ENCODE measurements at places on chromosomes 13 and 19.

DNA sequence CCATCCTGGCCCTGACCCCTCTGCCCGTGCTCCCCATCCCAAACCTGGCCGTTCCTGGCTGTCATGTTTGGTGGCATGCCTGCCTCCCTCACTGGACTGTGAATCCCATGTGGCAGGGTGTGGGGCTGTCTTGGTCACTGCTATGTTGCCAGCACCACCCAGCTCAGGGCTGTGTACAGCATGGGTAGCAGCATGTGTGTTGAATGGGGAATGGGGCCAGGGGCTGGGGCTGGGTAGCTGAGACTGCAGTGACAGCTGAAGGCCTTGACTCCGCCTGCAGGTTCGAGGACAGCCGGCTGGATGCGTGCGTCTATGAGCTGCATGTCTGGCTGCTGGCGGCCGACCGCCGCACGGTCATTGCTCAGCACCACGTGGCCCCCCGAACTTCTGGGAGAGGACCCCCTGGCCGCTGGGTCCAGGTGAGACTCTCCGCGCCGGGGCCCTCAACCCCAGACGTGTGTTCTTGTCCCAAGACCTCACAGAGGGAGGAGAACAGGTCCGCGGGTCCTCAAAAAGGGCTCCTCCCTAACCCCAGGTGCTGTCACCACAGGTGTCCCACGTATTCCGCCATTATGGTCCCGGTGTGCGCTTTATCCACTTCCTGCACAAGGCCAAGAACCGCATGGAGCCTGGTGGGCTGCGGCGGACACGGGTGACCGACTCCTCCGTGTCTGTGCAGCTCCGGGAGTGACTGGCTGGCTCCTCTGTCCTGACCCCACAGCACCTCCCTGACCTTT is 3.5 kb downstream of the NCCRP1 start:
- DNase-seq: no peak

GRCh38 chr19:23101241-23101640 is 15.6 kb upstream of the ZNF730 start:
- no peak for DNase-seq

DNA sequence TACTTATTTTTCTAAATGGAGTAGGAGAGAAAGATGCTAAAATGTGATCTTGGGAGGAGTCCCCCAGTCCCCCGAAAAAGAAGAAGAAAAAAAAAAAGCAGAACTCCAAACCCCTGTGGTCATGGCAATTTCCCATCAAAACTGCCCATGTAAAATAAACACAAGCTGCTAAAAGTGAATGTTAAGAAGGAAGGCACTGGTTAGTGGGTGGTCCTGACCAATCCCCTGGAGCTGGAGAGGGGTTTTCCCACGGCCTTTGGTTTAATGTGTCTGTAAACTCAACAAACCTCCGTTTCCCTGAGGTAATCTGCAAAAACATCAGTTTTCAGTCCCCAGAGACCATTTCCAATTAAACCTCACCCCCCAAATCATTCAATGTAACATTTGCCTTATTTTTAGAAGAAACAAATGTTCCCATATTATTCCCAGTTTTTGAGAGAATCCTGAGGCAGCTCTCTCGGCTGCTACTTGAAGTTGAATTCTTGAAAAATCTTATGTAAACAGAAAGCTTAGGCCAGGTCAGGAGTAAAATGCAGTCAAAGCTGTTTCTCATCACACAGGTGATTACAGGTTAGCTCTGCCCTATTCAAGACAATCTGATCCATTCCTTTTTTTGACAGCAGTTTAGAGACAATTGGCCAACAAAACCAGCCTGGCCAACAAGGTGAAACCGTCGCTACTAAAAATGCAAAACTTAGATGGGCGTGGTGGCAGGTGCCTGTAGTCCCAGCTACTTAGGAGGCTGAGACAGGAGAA is 17.0 kb downstream of the RAB3D start:
- no peak for DNase-seq

DNA sequence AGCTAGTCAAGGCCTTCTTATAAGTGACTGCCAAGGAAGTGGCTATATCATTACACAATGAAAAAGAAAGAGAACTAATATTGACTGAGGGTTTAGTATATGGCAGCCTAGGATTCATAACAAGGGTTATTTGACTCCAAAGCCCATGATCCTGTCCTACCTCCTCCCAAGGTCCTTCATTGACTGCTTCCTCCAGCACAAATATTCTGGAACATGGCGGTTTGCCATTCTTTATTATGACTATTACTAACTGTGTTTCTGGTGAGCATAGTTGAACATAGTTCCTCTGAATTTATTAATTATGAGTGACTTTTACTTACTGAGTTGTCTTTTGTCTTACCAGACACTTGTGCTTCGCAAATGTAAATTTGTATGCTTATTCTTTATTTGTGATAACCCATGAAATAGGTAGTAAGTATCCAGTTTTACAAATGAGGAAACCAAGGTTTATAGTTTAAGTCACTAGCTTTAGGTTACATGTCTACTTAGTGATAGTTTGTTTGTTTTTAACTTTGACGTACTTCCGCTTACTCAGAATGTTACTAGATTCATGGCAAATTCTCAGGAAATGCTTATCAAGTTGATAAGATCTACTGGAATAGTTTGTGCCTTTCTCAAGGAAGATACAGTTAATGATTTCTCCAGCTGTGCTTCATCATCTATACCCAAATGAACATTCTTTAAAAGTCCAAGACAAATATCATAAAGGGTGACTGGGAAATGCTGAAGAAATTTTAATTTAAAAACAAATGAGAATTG is 15.5 kb upstream of the DCLK1 start:
- no peak for DNase-seq

- DNase-seq: no peak
Measured at GRCh38 chr19:6056801-6057650, 53.3 kb downstream of the RFX2 start.

DNA sequence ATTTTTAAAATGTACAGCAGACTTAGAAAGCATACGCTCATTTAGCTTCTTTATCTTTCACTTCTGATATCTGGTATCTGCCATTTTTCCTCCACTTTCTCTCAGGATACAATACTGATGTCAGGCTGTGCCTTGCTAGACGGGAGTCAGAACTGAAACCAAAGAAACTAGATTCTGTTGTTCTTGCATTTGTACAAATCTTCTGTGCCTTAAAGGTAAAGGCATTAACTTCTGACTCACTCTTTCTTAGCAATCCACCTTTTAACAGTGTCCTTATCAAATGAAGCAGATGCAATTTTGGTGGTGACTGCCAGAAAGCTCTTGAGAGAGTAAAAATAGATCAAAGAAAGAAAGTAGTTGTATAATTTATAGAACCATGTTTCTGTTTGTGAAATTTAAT is 370.4 kb downstream of the PCDH20 start:
- no peak for DNase-seq

- DNase-seq: no peak
Measured at GRCh38 chr13:42544246-42544926, 29.6 kb upstream of the TNFSF11 start.

DNA sequence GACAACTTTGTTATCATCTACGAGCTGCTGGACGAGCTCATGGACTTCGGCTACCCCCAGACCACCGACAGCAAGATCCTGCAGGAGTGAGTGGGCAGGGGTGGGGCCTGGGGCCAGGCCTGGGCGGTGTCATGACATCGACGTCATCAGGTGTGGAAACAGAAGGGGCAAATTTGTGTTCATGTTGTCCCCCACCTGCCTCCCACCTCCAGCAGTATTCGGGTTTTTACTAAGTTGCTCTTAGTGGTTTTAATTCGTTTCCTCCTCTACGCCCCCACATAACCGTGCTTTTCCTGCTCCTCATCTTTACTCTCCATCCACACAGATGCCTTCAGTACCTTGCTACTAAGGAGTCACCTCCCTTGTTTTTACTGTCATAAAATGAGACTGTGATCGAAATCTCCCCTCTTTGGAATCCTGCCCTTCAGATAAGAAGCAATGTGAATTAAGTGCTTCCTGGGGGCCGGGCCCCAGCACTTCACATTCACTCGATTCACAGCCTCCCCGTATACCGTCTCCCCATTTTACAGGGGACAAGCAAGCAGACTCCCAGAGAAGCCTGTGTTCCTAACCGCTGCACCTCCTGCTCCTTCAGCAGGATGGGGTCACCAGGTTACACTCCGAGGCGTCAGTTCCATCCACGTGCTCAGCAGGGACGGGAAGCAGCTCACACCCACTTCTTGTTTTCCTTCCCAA is 10.5 kb downstream of the AP1M1 start:
- no peak for DNase-seq

GRCh38 chr13:42803563-42804204 is 22.3 kb downstream of the FAM216B start:
- DNase-seq: no peak

DNA sequence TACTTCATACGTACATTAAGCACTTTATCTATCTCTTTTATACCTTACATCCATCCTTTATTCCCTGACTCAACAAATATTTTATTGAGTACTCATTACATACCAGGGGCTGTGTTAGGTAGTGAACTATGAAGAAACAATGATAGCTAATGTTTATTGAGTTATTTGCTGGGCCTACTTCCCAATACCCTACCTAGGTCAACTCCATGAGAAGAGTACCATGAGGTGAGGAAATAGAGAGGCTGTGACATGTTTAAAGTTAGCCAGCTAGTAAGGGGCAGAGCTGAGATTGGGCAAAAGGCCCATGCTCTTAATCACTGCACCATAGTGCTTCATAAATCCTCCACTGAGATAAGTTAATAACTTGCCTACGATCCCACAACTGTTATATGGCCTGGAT is 79.9 kb downstream of the FREM2 start:
- DNase-seq: no peak

GRCh38 chr13:67258482-67258881 is 28.3 kb upstream of the PCDH9 start:
- DNase-seq: no peak

DNA sequence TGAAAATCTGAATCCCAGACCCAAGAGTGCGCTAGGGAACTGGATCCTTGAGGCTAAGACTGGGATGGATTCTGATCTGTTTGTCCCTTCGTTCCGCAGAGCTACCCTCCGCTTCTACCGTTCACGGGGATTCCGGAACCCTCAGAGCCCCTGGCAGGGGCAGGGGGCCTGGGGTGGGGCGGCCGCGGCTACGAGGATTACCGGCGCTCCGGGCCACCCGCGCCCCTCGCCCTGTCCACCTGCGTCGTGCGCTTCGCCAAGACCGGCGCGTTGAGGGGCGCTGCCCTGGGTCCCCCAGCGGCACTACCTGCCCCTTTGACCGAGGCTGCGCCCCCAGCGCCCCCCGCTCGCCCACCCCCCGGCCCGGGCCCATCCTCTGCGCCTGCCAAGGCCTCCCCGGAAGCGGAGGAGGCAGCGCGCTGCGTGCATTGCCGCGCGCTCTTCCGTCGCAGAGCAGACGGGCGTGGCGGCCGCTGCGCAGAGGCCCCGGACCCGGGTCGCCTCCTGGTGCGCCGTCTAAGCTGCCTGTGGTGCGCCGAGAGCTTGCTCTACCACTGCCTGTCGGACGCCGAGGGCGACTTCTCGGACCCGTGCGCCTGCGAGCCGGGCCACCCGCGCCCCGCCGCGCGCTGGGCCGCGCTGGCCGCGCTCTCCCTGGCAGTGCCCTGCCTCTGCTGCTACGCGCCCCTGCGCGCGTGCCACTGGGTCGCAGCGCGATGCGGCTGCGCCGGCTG is 7.1 kb downstream of the SPRED3 start:
- DNase-seq: no peak

DNA sequence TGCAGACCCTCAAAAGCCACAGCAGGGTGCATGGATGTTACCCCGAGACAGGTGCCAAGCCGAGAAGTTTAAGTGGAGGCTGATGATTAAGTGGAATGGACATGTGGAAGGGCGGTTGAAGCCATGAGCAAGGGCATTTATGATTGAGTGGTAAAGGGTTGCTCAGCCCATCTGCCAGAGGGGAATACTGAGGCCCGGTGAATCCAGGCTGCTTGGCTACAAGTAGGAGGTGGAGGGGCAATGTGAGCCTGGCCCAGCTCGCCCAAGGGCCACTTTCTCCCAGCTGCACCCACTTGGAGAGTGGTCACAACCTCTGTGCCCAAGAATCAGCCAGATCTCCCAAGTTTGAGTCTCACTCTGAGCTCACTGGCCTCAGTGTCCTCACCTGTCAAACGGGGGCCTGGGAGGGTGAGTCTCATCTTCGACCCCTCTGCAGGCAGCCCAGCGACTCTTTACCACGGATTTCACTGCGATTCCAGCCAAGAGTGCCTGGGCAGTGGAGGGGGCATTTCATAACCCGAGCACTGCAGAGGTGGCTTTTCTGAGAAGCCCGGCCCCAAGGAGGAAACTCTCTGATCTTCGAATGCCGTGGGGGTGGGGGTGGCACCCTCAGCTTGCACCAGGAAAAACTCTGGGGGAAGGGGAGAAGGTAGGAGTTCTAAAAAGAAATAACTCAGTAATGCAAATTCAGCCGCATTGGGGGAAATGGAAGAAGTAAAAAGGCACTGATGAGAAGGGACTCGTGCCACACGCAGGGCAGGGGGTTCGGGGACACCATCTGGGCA is 62.9 kb upstream of the KLF2 start:
- DNase-seq: no peak

DNA sequence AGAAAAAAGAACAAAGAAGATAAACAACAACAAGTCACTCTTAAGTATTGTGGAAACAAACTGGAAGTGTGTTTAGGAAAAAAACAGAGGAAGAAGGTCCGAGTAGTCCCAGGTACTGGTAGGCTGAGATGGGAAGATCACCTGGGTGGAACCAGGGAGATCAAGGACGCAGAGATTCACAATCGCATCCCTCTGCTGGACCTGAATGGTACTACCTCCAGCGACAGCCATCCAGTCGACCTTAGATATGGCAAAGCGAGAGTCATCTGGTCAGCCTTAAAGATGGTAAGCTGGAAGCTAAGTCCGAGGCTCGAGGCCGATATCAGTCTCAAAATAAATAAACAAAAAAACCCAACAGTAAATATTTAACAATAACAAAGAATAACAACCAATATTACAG is 44.9 kb upstream of the ZNF91 start:
- no peak for DNase-seq

DNA sequence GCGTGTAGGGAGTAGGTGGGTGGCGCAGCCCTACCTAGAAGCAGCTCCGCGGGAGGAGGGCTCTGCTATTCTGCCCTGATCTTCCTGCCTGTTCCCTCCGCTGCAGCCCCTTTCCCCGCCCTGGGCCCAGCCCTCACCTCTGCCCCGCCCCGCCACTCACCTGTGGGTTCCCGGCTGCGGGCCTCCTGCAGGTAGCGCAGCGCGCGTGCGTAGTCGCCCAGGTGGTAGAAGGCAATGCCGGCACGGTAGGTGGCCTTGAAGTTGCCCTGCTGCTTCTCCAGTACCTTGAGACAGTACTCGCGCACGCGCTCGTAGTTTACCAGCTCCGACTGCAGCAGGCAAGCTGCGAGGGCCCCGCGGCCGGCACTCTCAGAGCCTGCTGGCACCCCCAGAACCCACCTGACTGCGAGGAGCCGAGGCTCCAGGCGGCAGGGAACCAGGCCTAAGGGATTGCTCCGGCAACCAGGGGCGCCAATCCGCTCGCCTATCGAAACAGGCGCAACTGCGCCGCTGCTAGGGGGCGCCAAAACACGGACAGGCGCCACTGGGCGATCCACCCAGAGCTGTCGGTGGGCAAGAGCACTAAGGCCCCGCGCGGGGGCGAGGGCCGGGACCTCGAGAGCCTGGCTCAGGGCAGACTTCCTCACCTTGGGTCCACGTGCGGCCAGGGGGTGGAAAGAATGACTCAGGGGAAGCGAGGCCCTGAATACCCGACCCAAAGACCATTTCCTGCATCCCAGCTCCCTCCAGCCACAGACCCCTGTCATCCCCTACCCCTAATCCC is 965 bp downstream of the TTC9B start:
- peak; percentile 78 for DNase-seq

GRCh38 chr19:28553005-28553404 is 659.9 kb downstream of the UQCRFS1 start:
- no peak for DNase-seq

GRCh38 chr19:49340069-49340864 is 5.1 kb downstream of the CD37 start:
- peak; percentile 82 for DNase-seq

GRCh38 chr13:75769141-75769905 is 133.2 kb downstream of the LMO7 start:
- no peak for DNase-seq

GRCh38 chr19:18252370-18252717 is 21.9 kb downstream of the IQCN start:
- no peak for DNase-seq
